AG10803 (cell line): ENCODE measurements at places on chromosomes 2 and 18.

DNA sequence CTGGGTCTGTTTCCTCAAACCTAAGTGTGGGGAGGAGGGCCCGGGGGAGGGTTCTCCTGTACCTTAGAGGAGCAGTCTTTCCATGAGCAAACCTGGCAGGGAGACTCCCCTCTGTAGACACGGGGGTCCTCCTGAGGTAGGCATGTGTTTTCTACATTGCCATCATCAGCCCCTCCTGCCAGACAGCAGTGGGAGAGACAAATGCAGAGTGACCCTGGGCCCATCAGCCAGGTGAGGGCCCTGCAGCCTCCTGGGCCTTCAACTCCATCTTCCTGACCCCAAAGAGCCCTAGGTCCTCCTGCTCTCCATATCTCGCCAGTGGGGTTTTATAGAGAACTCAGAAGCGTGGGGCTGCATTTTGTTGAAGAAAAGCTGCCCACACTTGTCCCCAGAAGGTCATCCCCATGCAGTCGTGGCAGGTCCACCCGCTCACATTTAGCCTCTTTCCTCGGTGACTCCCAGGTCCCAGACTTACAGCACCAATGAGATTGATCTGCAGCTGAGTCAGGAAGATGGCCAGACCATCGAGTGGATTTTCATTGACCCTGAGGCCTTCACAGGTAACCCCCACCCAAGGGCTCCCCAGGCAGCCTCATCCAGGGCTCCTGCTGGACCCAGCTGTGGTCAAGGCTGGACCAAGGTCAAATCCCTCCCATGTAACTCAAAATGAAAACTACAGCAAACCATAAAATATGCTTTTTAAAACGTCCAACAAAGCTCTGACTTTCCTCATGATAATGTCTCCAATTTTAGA, 2.6 kb downstream of the CHRNG start:
- DNase-seq, result no peak

GRCh38 chr18:50791599-50792438, 28.0 kb downstream of the MRO start:
- no peak for DNase-seq

DNA sequence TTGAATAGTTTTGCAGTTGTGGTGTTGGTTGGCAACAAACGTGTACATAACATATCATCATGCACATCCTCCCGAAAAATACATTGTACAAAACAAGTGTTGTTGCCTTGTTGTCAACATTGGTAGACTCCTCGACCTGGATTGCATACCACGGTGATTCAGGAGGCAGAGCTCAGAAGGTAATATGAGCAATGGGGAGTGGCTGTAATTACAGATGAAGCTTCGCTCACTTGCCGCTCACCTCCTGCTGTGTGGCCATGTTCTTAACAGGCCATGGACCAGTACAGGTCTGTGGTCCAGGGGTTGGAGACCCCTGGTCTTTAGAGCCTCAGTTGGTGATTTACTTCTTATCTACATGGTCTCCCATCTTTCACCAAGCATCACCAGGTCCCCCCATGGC, 1423.2 kb upstream of the NXPH2 start:
- no peak for DNase-seq

GRCh38 chr18:48388478-48388877, 20.7 kb downstream of the ZBTB7C start:
- DNase-seq, result no peak

DNA sequence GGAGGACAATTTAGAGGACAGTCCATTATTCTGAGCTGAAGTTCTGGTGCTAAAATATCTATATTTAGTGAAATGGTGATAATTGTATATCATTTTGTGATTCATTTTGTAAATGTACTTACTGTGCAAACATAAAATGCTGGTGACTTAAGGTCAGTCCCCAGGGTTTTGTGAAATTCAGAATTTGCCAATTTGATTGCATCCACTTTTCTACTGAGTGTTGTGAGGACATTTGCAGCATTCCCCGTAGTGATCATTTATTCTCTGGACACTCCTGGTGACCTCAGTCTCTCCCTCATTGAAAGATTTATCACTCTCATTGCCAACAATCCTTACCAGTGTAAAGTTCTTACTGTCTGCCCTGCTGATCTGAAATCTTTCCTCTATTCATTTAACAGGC, 98.2 kb downstream of the SOCS6 start:
- no peak for DNase-seq

DNA sequence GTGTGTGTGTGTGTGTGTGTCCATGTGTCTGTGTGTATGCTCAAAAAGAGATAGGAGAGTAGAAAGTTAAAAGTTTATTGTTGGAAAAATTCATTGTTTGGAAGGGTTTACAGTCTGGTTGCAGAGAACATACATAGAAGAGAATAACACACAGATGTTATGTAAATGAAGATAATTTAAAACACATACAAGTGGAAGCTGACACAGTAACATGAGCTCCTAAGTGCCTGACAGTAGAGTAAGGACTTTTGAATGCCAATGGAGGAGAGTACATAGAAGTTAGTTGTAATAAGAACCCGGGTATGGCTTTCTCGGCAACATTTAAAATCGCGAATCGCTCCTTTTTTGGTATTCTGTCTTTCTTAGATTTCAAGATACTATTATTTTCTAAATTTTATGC, 137.0 kb upstream of the FANCL start:
- no peak for DNase-seq

DNA sequence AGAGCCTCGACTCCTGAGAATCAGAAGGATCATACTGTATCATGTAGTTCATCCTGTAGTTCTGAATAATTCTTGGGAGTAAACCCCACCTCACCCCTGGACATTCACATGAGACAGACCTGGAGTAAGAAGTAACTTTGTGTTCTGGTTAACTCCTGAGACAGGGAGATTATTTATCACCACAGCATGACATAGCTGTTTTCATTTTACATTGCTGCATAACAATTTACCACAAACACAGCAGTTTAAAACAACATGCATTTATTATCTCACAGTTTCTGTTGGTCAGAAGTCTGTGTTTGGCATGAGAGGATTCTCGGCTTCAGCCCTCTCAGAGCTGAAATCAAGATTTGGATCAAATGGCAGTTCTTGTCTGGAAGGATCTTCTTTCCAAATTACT, 855.8 kb upstream of the FANCL start:
- DNase-seq, result no peak
